ENCODE measurements at places on chromosomes 3 and 15.

DNA sequence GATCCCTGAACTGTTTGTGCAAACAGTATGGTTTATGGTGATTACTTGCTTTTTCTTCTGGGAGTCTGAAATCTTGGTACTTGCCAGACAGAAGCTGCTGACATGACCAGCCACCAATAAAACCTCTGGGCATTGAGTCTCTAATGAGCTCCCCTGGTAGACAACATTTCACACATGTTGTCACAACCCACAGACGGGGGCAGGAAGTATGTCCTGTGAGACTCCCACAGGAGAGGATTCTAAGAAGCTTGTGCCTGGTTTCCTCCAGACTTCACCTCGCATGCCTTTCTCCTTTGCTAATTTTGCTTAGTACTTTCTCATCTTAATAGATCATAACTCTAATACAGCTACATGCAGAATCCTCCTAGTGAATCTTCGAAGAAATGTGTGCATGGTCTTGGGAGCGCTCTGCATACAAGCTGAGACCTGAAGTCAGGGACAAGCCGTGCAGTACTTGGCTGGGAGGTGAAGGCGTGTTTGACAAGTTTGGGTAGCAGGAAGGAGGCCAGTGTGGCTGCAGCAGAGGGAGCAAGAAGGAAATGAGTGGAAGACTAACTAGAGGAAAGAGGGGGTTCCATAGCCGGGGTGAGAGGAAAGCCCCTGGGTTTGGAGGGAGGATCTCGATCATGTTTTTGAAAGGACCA, 49.0 kb downstream of the B3GNT5 start:
- DNase-seq, result no peak

- DNase-seq, result no peak
Measured at GRCh38 chr15:43190178-43190577, 5.0 kb downstream of the CCNDBP1 start.

- DNase-seq, result no peak
Measured at GRCh38 chr3:72618739-72619138, 229.5 kb downstream of the SHQ1 start.

DNA sequence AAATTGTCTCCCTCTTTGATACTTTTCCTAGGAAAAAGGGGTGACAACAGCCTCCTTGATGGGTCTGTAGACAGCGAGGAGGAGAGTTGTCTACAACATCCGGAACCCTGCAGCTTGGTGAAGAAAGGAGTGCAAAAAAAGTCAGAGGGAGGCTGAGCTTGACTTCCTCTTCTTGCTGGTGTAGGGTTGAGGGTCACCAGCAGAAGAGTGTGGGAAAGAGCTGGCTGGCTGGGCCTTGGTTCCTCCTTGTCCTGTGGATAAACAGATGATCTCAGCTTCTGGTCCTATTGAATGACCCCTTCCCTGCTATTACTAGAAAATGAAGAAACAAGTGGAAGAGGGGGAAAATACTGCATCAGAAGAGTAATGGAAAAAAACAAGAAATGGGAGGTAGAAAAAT, 20.4 kb downstream of the SLC7A14 start:
- DNase-seq, result no peak

DNA sequence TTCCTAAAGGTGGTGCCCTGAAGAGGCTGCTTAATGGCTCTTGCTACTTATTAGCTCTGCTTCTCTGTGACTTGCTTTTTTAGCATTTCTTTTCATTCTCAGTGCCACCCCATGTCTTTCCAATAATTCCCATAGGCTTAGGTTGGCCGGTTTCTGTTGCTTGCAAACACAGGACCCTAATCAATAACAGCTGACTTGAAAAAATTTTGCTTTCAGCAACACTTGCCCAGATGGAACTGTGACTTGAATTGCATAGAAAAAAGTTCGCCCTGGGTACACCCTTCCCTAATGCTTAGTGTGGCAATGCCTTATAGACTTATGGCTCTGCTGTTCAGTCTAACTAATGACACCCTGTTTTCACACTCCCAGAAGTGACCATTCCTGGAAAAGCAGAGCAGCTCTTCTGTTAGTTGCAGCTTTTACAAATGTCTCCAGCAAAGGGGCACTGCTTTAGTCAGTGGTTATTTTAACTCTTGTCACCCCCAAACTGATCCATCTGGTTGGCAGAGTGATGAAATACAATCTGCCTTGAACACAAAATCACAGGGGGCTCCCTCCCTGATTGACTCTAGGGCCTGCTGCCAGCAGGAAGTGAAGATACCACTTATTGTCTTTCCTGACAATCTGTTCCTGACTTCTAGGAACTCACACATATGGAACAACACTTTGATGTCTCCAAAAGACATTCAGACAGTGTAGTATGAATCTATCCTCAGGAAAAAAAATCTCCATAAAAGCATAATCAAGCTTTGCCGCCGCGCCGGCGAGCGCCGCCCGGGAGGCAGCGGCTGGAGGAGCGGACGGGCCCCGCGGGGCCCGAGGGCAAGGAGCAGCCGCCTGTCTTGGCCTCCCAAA, 9.7 kb upstream of the SLMAP start:
- no peak for DNase-seq

DNA sequence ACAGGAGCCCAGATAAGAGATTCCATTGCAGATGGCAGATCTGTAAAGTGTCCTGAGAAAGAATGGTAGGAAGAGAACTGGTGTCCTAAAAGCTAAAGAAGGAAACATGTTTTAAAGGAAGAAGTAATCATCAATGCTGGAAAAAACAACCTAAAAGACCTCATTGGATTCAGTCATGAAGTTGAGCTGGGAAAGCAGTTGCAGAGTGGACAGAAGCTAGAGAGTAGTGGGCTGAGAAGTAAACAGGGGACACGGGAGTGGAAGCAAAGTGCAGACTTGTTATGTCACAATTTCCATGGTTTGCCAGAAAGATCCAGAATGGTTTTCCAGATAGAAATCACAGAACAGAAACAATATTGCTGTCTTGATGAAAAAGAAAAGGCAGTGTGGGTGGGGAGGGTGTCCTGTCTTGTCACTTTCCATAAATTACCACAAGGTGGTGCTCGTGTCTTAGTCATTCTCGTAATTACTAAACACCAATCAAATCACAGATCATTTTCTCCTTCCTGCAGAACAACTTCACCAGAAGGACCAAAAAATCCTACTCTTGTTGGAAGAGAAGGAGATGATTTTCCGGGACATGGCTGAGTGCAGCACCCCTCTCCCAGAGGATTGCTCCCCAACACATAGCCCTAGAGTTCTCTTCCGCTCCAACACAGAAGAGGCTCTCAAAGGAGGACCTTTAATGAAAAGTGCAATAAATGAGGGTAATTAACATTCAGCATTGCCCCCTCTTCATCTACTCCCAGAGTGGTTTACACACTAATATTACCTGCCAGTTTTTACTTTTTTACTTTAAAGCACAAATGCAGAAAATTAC, 64.5 kb downstream of the KLHL25 start:
- DNase-seq, result no peak

DNA sequence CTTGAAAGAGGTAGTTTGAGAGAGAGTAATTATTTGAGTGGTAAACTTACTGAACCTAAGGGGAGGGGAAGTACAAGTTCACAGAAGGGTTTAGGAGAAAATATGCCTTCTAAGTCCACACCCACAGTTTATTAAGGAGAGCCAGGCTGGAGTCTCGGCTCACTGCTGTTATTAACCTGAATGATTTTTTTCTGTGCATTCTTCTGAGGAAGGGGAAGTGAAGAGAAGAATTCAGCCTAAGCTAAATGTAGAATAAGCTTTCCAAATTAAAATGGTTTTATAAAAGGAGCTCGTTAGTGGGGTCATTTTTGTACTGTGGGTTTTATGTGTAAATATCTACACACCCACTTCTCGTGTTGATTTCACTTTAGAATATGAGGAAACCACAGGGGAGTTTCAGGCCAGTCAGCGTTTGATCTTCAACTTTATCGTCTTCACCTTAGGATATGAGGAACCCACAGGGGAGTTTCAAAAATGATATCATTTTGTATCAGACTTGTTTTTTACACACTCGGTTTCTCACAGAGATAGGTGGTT, 1.5 kb downstream of the WHAMM start:
- peak; percentile 7 for DNase-seq

- no peak for DNase-seq
Measured at GRCh38 chr3:128081226-128081625, 29.0 kb downstream of the SEC61A1 start.

GRCh38 chr15:88115486-88116152, 140.9 kb downstream of the NTRK3 start:
- DNase-seq, result no peak

DNA sequence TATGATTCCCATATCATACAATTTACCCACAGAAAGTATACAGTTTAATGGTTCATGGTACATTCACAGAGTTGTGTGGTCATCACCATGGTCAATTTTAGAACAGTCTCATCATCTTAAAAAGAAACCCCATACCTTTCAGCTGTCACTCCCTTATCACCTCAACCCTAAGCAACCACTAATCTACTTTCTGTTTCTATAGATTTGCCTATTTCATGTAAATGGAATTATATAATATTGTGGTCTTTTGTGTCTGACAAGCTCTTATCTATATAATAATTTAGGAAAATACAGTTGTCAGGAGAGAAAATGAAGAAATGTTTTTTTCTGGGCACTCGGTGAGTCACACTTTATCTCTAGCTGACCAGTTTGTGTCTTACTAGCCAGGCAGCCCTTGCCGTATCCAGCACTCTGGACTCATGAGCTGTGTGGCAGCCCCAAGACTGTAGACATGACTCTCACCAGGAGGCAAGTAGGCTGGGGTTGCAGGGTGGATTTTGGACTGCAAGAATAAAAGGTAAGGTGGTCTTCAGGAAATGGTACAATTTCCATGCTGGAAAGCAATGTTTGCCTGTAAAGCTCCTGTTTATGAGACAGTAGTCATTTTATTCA, 234.6 kb downstream of the THRB start:
- DNase-seq, result no peak

GRCh38 chr3:170585008-170585936, 603 bp downstream of the SLC7A14 start:
- no peak for DNase-seq

DNA sequence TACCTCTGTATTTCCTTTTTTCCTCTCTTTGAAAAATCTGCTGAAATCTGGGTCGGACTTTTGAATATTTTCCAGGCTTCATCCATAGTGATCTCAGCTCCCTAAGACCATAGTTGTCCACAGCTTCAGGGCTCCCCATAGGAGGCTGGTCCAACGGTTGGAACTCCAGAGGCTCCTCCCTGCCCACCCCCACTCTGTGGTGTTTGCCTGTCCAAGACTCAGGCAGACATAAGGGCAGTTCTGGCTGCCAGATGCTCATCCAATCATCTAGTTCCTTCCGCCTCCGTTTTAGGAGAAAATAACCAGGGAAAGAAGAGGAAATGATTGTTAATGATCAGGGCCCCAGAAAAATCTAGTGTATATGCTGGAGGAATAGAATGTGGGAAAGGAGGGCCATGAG, 27.9 kb upstream of the PRTG start:
- DNase-seq, result no peak

- DNase-seq, result no peak
Measured at GRCh38 chr3:168273917-168274316, 178.2 kb upstream of the GOLIM4 start.

DNA sequence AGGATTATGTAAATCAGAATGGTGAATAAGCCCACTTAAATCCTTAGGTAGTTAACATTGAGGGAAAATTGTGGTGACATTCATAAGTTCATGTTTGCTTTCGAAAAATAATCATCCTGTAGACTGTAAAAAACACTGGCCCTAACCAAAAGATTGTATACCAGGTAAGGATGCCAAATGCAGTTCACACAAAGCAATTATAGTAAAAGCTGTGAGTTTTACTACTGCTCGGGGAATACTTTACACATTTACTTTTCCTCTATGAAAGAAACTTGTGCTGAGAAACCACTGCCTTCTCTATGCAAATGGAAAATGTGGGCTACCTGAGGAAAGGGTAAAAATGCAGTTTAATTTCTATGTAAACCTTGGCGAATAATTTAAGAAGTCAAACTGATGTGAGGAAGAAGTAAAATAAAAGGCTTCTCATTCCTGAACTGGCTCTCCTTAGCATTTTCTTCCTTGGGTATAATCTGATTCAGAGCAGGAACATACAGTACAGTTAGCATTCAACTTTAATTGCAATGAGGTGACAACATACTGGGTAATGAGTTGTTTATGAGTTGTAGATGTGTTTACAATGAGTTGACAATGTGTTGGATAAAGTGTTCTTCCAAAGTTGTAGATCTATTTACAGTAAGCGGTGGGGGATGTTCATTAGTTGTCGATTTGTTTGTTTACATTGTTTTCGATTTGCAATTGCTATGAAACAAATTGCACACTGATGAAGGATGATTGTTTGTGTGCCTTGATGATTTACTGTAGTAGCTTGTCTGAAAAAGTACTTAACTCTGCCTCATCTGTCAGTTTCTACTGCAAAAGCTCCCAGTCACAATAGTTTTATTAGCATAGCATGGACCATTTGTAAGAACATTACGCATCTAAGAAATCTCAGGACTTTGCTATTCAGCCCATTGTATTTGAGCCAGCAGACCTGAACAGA, 453.0 kb upstream of the DPH6 start:
- DNase-seq, result no peak

DNA sequence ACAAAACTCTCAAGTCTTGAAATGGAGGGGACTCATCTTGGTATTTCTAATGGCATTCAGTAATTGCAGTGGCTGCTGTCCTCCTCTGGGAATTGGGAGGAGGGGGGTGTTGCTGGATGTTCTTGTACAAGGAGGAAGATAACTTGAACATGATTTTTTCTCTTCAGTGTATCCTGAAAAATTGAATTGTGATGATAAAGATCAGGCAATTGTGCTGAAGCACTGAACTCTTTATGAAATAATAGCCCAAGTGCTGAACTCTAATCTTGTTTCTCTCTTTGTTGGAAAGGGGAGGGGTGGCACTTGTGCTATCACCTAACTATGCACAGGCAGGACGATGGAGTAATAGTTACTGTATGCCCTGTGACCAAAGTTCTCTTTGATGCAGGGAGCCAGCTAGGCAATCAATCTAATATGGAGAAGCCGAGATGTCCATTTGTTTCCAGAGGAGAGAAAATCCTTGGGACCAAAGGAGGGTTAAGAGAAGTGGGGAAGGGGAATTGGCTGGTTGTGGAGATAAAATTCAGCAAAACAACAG, 68.1 kb upstream of the ATP2C1 start:
- DNase-seq, result no peak

- DNase-seq, result peak; percentile 16
Measured at GRCh38 chr15:28106294-28107110, 7.4 kb upstream of the OCA2 start.

GRCh38 chr3:126487151-126487771, 11.6 kb upstream of the ZXDC start:
- DNase-seq, result no peak
